ENCODE measurements at places on chromosomes 1 and 21. TPM values are rescaled to one million over a fixed set of nuclear protein-coding genes. Genes with fewer than 3 reads are reported as not detected.

- no peak overlapping the region for H3K4me3 ChIP-seq
- H3K4me1 ChIP-seq: peaks cover 52% of the 10 kb centered on the region
- peak overlapping the region; percentile 67 for H3K27ac ChIP-seq
Measured at GRCh38 chr1:42926235-42926878, 32.3 kb downstream of the SLC2A1 start.

DNA sequence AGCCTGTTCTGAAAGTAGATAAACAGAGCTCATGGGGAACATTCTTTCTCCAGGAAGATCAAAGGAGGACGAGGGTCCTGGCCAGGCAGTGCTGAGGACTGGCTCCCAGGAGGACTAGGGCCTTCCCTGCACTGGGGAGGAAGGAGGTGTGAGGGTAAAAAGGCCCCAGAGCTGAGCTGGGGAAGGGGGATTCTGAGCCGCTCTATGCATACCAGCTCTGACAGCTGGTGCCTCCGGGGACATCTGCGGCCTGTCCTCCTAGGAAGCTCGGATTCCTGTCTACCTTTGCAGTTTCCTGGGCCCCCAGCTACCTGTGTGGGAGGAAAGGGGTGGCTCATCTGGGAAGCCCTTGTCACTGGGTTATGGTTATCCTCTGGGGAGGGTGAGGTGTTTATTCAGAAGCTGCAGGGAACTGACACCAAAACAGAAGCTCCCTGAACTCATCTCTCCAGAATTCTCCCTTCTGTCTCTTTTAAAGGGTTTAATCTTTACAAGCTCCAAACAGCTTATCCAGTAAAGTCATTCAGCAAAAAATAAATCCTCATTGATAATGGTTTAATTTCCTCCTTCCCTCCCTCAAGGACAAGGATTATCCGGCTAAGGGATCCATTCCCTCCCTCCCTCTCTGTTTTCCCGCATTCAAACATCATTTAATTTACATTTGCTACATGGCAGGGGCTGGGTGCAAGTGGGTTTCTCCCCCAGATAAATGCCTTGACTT is 31.0 kb downstream of the NENF start:
- H3K4me3 ChIP-seq: no peak overlapping the region
- H3K4me1 ChIP-seq: peaks cover 25% of the 10 kb centered on the region
- H3K27me3 ChIP-seq: no peaks in the 10 kb centered on the region
- no peak overlapping the region for H3K27ac ChIP-seq

GRCh38 chr1:165290148-165290547 is 66.4 kb downstream of the LMX1A start:
- no peak overlapping the region for H3K4me3 ChIP-seq
- DNase-seq: no peak
- H3K27me3 ChIP-seq: peaks cover 20% of the 10 kb centered on the region
- no peaks in the 10 kb centered on the region for H3K36me3 ChIP-seq

DNA sequence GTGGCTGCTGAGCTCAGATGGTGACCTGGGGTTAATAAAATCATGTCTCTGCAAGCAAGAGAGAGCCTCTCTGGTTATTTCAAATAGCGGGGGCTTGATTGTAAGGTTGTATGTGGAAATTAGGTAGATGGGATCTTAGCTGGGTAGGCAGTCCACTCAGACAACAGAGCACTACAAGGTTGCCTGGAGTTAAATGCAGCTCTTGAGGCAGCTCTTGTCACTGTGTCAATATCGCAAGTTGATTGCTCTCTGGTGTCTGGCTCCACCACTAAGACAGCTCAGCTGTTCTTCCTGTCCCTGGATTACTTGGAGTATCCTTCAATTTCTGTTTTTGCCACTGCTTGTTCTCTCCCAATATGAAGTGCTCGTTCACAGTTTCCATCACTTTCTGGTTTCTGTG is 93.8 kb downstream of the C21orf91 start:
- DNase-seq: no peak
- no peak overlapping the region for H3K4me3 ChIP-seq
- H3K4me1 ChIP-seq: no peaks in the 10 kb centered on the region
- H3K27ac ChIP-seq: no peak overlapping the region
- H3K36me3 ChIP-seq: no peaks in the 10 kb centered on the region
- H3K27me3 ChIP-seq: no peaks in the 10 kb centered on the region

CACNA1S gene
- not detected for total RNA-seq

CAMK2N1 gene
- 20.5 TPM for total RNA-seq

Measured in HCT116 (cell line).